ENCODE measurements at places on chromosomes 2 and 18. TPM values are rescaled to one million over a fixed set of nuclear protein-coding genes. Genes with fewer than 3 reads are reported as not detected.

DNA sequence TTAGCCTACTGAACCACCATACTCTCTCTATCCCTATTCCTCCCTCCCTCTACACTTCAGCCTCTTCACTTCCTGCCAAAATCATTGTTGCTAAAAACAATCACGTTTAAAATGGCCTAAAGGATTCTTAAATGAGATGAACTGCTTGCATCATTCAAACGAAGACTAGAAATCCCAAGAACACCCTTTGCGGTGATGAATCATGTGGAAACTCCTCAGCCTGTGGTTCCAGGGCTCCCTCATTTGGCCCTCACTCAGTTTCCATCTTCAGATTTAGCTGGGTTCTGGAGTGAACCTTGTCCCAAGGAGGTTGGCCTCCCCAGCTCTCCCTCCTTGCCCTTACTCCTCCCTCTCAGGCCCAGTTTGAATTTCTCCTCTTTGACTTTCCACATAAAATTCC is 125.6 kb upstream of the CDC42EP3 start:
- DNase-seq: no peak

Gene IL37
- not detected for total RNA-seq

Gene TSPYL6
- total RNA-seq: not detected

DNA sequence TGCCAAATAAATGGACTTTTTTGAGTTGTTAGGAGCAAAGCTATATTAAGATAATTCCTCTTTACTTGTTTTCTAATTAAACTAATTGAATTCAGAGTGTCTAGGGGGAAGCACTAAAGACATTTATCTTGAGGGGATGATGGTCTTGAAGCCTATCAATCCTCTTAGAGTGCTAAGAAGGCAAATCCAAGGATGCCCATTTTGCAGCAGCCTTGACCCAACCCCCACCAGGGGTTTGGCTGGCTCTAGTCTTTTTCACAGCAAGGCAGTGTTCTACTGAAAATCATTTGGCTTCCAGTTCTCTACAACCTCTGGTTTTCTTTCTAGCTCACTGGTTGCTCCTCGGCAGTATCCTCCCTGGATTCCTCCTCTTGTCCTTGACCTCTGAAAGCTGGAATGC is 6.5 kb upstream of the RAX start:
- DNase-seq: no peak

DNA sequence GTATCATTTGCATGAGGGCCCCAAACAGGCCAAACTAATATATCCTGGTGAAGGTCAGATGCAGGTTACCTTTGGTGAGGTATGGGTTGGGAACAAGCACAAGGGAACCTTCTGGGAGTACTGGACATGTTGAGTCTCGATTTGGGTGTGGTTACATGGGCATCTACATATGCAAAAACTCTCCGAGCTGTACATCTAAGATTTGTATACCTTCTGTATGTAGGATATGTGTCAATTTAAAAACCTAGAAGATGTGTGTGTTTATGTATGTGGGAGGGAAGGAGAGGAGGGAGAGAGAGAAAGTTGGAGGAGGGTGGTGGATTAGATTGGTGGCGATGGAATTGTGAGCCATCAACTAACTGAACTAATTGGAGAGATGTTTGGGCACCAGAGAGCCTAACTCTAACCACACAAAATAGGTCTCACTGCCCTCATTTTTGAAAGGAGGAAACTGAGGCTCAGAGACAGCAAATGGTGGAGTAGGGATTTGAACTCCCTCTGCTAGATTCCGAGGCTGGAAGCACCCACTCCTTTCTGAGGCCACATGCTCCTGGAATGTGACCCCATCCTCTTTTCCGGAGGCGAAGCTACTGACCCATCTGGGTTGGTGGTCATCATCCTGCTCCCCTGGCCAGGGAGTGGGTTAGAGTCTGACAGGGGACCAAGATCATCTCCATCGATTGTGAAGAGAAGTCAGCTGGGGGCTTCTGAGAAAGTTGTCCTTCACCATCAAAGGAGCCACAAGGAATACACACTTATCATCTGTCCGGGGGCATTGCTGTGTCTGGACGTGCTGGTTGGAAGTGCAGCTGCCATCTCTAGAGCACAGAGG is 107.3 kb upstream of the MYCN start:
- no peak for DNase-seq

- no peak for DNase-seq
These were observed 26.4 kb downstream of the MARCHF7 start for GRCh38 chr2:159738509-159739390.

GRCh38 chr18:3442919-3443318 is 7.1 kb upstream of the TGIF1 start:
- DNase-seq: no peak

GRCh38 chr2:120470041-120470965 is 124.4 kb downstream of the INHBB start:
- no peak for DNase-seq

Gene DSG1
- not detected for total RNA-seq

DNA sequence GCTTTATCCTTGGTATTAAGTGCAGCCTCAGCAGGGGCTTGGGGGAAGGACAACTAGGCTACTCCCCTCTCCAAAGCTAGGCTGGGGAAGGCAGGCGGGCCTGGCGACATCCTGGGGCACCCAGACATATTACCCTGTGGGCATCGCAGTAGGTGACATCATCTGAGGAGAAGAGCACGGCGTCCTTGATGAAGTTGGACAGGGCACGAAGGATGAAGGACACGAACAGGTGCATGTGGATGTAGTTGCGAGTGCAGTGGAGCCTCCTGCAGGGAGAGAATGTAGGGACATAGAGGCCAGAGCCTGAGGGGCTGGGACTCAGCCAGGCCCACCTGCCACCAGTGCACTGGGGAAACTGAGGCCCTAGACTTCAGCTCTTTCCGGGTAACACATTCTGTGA is 32.3 kb downstream of the TMEM37 start:
- DNase-seq: no peak

DNA sequence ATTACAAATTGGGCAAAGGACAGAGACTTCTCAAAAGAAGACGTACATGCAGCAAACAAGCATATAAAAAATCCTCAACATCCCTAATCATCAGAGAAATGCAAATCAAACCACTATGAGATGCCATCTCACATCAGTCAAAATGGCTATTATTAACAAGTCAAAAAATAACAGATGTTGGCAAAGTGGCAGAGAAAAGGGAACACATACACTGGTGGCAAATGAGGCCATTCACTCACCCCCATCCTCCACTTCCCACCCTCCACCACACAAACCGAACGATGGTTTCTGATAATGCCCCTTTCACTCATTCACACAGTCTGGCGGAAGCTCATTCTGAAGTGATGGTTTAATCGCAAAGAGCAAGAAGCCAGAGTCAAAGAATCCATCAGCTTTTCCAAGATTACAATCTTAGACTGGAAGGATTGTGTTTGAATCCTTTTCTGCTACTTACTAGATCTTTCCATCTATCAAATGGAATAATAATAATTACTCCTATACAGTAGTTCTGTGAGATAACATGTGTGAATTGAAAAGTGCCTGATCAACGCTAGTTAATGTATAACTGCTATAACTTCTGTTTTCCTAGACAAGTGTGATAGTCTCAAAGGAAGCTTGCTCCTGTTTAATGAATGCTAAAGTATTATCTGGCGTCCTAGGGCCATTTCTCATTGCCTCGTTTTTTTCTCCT is 16.9 kb upstream of the CD28 start:
- peak; percentile 44 for DNase-seq

DNA sequence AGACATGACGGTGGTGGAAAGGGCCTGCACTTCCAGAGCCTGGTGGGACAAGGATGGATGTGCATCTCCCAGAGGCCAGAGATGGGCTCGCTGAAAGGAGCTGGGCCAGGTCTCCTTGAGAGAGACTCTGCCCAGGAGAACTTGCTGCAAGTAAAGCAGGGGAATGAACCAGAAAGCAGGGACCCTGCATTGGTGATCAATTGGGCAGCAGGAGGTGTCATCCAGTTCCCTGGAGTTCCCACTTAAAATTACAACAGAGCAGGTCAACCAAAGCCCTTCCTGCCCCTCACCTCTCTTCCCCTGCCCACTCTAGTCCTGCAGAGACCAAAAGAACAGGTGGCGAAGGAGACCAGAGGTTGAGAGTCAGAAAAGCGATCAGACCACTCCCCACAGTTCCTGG is 69.7 kb upstream of the CAB39 start:
- DNase-seq: no peak

- no peak for DNase-seq
These were observed 150.1 kb upstream of the DLGAP1 start for GRCh38 chr18:4605212-4605611.

GRCh38 chr18:73918816-73919215 is 228.8 kb downstream of the FBXO15 start:
- no peak for DNase-seq

DNA sequence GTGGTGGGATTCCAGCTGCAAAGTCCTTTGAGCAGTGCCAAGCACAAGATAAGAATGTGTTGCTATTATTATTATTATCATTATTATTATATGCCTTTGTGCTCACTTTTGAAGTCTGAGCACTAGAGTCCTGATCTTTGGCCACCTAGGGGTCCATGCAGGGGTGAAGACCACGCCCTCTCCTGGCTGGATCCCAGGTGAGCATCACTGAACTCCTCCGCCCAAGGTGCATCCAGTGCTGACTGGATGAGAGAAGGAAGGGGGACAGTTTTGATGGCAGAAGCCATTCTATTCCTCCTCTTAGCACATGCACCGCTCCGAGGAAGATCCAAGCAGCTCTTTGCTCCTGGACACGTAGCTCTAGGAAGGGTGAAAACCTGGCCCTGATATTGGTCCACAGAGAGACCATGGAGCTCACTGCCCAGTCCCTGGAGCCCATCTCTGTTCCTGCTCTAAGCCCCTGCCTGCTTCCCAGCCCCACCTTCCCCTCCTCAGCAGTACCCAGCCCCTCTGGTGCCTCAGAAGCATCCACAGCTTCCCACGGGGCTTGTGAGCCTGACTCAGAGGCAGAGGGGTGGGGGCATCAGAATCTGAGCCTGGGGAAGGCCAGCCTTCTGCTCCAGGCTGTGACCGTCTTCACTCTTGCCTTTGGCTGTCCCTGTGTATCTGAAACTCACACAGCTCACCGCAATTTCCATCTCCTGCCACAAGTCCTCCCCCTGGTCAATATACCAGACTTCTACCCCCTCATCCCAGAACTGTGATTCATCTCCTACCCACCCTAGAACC is 45.4 kb downstream of the MCFD2 start:
- DNase-seq: peak; percentile 14

Gene OXER1
- 0.40 TPM for total RNA-seq

DNA sequence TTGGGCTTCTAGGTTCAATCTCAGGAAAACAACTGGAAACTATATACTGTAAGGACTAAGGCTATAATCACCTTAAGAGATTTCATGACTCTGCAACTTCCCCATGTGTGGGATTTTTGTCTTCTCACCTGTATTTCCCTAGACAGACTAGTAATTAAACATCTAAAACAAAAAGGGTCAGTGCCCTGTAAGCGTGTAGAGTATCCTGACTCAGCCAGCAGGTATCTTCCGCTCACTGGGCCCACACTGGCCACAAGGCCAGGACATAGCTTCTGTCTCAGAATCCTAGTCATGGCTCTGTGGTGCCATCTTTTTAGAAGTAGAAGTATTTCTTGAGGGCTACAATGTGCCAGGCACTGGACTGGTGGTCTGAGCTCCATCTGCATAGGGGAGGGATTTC is 28.8 kb upstream of the KCMF1 start:
- DNase-seq: no peak

GRCh38 chr2:200302940-200303727 is 3.4 kb upstream of the SPATS2L start:
- peak; percentile 6 for DNase-seq

Gene ARHGAP28
- total RNA-seq: not detected

GRCh38 chr2:193222454-193222853 is 1027.7 kb upstream of the TMEFF2 start:
- DNase-seq: no peak

Gene PROKR1
- not detected for total RNA-seq

Gene UBXN4
- total RNA-seq: 90.5 TPM

DNA sequence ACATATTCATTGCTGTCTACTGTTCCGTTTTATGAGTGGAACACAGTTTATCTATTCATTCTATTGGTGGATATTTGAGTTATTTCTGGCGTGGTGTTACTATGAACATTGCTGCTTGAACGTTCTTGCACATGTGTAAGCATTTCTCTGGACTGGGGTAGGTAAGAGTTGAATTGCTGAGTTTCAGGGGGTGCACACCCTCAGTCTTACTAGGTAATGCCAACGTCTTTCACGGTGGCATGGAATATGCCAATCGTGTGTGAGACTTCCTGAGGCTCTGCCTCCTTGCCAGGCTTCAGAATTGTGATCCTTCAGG is 56.4 kb upstream of the TXNDC2 start:
- no peak for DNase-seq

- DNase-seq: no peak
These were observed 60.4 kb downstream of the KCNJ3 start for GRCh38 chr2:154758871-154759270.

Gene PRKAG3
- not detected for total RNA-seq

DNA sequence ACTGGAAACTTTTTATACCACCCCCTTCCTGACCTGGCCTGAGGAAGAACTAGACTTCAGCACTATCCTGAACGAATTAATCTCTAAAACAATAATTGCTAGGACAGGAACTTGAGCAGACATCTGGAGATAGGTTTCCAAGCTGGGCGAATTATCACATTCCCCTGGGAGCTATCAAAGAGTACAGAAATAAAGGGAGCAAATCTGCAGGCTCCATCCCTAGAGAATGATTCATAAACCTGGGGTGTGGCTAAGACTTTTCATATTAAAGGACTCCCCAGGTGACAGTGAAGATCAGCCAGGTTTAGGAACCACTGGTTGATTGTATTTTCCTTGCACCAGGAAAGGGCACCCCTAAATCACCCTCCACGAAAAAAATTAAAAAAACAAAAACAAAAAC is 105.6 kb upstream of the NOL4 start:
- DNase-seq: no peak

DNA sequence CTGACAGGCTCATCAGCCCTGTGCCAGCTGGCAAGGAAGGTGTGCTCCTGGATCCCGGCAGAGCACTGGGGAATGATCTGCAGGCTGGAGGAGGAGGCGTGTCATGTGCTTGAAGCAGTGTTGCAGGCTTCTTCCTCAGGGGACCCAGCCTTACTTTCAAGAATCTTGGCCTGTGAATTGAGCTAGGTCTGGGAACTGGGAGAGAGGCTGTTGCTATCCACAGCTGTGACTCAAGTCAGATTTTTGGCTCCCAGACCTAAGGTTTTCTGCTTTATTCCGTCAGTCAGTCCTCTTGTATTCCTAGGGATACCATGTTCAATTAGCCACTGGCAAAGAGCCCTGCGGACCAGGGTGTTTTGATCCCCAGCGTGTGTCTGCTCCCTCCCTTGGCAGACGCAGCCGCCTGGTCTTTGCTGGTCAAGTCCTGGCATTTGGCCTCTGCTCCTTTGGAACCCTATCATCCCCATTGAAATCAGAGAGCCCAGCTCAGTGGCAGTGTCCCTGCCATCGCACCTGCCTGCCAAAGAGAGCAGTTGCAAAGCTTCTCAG is 32.4 kb downstream of the ASB1 start:
- no peak for DNase-seq

GRCh38 chr18:51279367-51279984 is 82.0 kb upstream of the MEX3C start:
- no peak for DNase-seq

- DNase-seq: peak; percentile 30
These were observed 103.3 kb downstream of the MDH1 start for GRCh38 chr2:63692002-63692606.

- DNase-seq: no peak
These were observed 160.7 kb downstream of the DTNB start for GRCh38 chr2:25512707-25513106.
